ENCODE measurements at places on chromosomes 6 and 20.

DNA sequence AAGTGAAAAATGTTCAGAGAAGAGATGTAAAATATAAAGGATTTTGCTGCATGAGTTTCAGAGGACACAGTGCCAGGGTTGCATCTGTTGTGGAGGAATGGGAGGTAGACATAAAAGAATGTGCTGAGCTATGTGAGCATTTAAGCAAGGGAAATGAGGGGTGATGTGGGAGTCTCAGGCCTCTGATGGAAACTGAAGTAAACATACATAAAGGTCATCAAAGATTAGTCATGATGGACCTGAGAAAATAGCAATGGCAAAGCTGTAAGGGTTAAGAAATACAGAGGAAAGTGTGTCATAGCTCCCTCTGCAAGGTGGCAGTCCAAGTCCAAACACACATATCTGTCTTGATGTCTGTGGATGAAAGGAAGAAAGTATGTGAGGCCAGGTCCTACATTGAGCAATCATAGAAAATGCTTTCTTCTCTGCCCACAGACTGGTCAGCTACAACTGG is 306.6 kb upstream of the ECI2 start:
- peak; percentile 73 for DNase-seq

DNA sequence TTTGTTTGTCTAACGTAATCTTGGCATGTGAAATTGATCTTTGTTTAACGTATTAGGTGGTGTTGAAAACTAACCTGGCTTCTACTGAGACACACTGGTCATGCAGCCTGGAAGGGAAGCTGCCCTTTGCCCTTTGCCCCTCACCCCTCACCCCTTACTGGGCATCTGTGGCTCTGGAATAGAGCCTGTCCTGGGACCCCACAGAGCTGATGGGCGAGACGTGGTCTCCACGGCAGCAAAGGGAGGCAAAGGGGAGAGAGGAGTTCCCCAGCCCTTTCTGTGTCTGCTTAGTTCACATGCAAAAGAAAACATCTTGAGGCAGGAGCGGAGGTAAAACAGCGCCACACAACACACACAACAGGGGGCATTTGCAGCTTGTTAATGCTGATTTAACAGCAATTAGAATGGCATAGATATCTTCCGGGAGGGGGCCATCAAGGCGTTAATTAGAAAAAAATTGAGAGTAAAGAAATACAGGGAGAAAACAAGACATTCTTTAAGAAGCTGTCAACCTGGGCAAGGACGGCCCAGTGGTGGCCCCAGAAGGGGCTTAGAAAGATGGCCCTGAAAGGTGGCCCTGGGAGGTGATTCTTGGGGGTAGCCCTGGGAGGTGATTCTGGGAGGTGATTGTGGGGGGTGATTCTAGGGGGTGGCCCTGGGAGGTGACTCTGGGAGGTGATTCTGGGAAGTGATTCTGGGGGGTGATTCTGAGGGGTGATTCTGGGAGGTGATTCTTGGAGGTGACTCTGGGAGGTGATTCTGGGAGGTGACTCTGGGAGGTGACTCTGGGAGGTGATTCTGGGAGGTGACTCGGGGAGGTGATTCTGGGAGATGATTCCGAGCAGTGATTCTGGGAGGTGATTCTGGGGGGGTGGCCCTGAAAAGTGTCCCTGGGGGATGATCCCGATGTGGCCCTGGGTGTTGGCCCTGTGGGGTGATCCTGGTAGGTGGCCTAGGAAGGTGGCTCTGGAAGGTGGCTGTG is 44.5 kb upstream of the DACT2 start:
- DNase-seq, result no peak

GRCh38 chr6:13554929-13555333 is 19.5 kb upstream of the SIRT5 start:
- DNase-seq, result peak; percentile 33

DNA sequence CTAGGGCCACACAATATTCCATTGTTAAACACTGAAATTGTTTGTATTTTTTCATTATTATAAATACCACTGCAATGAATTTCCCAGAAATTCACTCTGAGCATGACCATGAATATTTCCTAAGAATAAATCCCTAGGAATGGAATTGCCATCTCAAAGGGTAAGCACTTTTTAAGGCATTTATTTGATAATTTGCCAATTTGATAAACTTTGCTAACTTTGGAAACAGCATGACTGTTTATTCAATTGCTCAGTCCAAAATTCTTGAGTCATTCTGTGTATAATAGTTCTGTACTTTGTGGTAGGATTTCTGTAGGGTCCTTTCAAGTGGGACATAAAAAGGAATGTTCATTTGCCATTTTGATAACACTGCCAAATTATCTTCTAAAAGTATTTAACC is 44.2 kb upstream of the TOX2 start:
- peak; percentile 21 for DNase-seq

DNA sequence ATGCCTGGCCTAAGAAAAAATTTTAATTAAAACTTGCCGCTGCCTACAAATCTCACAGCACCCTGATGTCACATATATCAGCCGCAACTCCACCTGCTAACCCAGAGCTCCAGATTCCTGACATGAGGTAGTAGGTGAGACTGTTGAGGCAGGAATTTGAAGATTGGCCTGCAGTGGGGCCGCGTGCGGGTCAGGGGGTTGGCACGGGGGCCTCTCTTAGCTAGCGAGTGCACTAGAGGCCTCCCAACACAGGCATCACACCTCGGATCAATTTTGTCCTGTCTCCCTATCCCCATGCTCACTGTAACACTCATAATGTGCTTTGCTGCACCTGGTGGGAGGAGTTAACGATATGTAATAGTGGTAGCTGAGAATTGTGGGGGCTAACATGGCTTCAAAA is 349.8 kb downstream of the CDC5L start:
- DNase-seq, result no peak

- no peak for DNase-seq
Measured at GRCh38 chr20:63847237-63848002, 13.9 kb upstream of the ABHD16B start.

- peak; percentile 64 for DNase-seq
Measured at GRCh38 chr6:24524805-24525204, 30.0 kb downstream of the ALDH5A1 start.

DNA sequence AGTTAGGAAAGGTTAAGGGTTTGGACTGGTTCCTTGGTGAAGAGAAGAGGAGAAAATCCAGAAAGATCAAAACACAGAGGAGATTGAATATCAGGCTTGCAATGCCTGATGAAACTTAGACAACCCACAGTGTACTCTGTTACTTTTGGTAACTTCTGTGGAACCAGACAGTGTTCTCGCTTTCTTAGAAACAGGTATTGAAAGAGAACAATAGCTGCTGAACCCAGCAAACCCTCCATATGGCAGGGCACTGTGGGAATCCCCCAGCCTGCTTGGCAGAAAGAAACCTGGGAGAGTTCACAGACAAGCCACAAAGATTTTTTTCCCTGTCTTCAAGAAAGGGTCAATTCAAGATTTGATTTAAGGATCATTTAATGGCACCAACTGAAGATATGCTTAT is 342.8 kb downstream of the FOXA2 start:
- DNase-seq, result no peak

DNA sequence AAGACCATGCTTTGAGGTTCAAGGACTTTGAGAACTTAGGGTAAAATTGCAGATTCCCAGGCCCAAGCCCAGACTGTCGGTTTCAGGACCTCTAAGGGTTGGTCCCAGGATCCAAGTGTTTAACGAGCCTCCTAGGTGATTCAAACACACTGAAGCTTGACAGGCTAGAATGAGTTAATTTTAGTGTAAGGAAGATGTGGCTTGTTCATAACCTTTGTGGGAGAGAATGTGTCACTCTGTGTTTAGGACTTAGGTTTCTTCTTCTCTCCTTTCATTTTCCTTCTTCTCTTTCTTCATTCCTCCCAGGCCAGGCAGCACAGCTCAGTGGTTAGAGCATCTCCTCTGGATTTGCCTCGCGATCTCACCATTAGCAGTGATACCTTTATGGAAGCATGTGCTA is 104.8 kb upstream of the KCNG1 start:
- no peak for DNase-seq

DNA sequence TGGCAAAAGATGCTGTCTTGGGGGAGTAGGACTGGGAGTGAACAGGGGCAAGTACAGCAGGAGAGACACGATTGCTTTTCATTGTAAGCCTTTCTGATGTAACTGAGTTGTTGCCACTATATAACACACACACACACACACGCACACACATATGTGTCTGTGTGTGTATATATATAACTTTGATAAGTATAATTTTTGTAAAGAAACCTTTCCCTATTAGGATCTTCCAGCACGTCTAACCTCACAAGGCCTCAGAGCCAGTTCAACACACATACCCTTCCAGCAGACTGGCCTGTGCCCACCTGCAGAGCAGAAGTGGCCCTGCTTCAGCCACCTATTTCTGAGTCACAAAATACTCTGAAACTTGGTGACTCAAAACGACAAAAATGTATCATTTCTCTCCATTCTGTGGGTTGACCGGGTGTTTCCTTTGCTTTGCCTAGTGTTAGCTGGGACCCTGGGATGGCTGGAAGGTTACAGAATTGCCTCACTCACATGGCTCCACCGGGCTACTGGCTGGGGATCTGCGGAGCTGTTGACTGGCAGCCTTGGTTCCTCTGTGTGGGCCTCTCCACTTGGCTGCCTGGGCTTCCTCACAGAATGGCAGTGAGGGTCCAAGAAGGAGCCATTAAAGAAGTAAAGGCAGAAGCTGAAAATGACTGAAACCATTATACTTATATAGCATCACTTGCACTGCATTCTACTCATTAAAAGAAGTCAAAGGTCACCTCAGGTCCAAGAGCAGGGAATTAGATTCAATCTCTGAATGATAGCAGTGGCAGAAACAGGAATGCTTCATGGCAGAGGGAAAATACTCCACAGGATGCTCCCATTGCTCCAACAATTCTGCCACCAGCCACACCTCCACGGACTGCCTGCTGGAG is 126.4 kb downstream of the BANF2 start:
- no peak for DNase-seq

- no peak for DNase-seq
Measured at GRCh38 chr6:45447005-45447404, 69.3 kb upstream of the SUPT3H start.

DNA sequence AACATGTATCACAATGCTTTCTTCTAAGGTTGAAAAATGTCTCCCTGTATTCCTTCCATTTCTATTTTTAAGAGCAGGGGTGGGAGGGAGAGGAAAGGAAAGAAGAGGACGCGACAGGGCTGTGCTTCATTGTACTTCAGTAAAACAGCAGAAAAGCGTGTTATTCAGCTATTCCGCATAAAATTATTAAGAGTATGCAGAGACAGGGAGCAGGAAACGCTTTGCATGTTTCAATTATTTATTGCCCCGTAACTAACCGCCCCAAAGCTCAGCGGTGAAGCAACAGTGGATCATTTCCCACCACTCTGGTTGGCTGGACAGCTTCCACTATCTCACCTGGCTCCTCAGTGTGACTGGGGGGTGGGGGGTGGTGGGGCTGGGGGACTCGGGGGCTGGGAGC is 188.9 kb downstream of the TTLL2 start:
- no peak for DNase-seq
